Activated CD4-positive, alpha-beta T cell treated with anti-CD3 and anti-CD28 coated beads, Interleukin-2, amount 50 U/mL, for 24 hours (primary cell): ENCODE measurements at places on chromosomes 11 and 22.

DNA sequence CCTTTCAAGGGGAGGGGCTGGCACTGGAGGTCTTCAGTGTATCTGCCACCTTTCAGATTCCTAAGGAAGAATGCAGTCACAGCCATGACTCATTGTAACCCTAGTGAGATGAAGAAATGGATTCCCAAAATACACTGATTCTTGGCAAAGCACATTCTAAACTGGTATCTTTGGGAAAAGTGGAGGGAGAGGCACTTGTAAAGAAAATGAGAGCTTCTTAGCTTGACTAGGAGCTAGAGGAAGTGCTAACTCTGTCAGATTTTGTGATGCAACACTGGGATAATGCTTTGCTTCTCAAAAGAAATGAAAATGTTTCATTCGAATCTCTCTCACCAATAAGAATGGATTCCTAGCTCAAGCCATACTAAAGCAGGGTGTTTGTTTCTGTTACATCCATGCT lies 14.3 kb downstream of the NRIP3 start:
- no peak for DNase-seq

GRCh38 chr22:19149991-19150390 lies at the start of gene GSC2:
Gene GSC2, minus strand, starts transcription at chr22:19150292. Its CDS starts 9 bp downstream, at chr22:19150283.
- no peak for DNase-seq

DNA sequence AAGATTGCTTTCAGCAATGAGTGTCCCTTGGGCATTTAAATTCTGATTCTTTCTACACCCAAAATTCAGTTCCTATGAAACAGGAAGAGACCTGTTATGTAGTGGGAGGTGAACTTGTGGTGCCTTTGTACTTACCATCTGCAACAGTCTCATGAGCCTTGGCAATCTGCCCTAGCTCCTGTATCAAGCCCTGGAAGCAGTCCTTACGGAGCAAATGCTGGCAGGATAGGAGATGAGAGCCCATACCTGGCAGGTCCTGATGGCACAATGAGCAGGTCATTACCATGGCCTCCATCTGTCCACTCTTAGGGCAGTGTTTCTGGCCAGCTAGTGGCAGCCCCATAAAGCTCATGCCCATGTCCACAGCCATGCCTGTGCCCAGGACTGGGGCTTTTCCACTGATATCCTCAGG lies 10.8 kb downstream of the TRIM66 start:
- DNase-seq = no peak

DNA sequence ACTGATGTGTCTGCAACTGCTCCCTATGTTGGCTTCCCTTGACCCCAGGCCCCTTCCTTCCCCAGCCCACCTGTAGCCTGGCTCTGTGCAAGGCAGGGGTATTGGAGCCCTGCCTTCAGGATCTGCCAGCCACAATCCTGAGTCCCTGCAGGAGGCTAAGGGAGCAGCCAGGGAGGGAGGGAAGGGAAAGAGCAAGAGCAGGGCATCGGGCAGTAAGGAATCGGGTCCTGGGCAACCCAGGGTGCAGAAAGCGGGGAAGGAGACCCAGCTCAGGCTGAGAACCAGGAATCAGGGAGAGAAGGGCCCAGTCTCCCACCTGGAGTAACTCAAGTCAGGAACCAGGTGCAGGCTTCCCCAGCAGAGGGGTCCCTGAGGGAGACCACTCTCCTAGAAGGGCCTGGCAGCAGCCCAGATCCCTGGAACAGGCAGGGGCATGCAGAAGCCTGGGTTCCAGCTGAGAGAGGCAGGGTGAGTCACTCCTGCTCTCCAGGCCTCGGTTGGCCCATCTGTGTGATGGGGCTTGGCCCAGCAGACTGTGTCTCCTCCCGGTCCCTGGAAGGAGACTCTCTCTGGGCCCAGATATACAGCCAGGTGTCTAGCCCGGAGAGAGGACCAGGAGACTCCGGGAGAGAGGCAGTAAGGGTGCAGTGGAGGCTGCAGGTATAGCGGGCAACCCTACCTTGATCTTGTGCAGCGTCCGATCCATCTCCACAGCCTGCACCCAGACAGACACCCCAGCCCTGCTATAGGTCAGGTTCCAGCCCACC lies 13.4 kb downstream of the STARD10 start:
- no peak for DNase-seq

GRCh38 chr22:20084547-20085413 lies 4.7 kb downstream of the DGCR8 start:
- DNase-seq = no peak

- DNase-seq = no peak
These were observed 44.0 kb downstream of the FDX1 start for GRCh38 chr11:110473706-110474105.

- no peak for DNase-seq
These were observed 7.6 kb downstream of the TSPAN32 start for GRCh38 chr11:2309251-2310072.

DNA sequence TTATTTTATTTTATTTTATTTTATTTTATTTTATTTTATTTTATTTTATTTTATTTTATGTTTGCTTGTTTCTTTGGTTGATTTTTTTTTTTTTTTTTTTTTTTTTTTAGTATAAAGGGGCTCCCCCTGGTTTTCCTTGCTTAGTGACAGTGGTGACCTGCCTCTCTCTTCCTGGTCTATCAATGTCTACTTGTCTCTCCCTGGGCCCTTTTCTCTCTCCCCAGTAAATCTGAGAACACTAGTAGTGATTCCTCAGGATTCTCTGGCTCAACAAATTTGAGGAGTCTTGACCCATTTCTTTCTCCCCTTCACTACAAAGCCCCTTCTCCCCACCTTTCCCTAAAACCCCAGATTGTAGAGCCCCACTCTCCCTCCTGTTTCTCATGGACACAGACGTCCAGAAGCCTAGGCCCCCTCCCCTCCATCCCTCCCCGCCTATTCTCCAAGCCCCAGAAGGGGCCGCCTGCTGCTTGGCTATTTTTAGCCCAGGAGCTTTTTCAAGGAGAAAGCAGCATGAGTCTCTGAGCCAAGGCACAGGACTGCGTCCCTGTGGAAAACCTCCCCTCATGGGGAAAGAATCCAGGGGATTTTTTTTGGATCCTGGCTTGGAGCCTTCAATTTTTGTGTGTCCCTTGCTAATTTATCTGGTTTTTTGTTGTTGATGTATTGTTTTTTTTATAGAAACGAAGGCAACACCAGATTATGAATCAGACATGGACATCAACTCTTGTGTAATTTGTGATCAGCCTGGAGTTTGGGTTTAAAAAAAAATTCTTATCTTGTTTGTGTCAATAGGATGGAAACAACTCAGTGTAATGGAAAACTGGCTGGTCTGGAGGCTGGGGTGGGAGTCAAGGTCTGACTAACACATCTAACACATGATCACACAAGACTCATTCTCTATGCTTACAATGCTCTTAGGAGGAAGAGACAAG lies 17.5 kb upstream of the ACCSL start:
- no peak for DNase-seq

DNA sequence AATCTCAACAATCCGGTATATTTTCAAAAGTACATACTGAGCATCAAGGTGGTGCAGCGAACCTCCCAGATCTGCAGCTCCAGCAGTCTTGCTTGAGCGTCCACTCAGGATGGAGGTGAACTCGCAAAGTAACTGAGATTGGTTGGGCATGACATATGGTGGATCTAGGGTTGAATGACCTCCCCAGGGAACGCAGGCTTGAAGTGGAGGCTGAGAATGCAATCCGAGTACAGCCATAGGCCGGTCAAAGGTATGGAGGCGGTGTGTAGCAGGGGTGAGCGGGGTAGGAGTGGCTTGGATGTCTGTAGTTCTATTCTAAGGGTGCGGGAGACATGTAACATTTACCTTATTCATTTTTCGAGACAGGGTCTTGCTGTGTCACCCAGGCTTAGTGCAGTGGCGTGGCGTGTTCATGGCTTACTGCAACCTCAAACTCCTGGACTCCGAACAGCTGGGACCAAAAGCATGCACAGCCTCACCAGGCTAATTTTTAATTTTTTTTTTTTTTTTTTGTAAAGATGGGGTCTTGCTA lies 631 bp upstream of the C22orf39 start:
- no peak for DNase-seq

GRCh38 chr11:70059971-70060370 lies 18.1 kb upstream of the ANO1 start:
- no peak for DNase-seq

DNA sequence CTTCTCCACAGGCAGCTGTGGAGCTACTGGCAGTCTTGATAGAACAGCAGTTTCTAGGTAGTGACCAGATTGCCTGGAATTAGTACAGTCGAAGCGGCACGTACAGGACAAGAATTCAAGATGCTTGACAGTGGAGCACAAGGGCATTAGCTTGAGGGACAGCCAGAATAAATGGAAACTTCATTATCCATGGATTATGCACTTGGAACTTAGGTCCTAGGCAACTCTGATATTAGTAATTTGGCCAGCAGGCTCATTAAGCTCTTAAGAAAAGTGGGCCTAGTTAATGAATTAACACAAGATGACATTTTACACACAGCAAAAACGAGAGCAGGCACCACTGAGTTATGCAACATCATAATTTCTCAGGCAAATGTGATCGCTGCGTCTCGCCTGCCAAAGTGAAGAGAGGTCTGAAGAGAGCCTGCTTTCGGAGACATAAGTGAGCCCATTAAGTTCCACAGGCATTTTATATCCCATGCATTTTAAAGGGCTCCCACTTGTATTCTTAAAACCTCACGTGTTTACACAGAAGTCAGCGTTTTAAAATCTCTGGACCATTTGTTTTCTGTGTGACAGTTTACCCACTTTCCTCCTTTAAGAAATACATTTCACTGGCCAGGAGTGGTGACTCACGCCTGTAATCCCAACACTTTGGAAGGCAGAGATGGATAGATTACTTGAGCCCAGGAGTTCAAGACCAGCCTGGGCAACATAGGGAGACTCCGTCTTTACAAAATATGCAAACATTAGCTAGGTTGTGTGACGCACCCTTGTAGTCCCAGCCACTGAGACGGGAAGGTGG lies 66.2 kb downstream of the COMMD9 start:
- DNase-seq = no peak

- DNase-seq = no peak
These were observed 97.5 kb downstream of the GRAMD1B start for GRCh38 chr11:123527526-123527925.

- DNase-seq = no peak
These were observed 29.0 kb downstream of the ELMOD1 start for GRCh38 chr11:107619926-107620325.

DNA sequence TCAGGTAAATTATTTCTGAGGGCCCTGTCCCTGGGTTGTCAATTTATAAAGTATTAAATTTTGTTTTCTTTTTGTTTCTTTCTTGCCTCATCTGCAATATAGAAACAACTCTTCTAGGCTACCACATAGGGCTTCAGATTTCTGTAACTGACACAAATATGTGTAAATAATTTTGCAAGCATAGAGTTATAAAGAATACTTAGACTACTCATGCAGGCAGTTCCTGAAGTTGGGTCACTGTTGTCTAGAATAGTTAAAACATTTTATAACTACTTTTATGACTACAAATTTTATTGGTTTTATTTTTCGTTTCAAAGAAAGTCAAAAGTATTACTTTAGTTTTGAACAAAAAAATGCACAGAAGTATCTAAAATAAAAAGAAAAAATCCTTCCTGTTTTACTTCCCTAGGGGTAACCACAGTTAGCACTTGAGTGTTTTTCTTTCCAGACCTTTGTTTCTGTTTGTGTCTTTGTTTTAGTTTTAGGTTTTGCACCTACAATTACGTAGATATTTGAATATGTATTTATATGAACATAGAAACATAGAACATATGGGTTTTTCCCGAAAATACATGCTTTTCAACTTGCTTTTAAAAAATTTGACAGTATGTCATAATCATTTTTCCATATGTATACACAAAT lies 12.4 kb upstream of the TMEM123 start:
- no peak for DNase-seq

- DNase-seq = no peak
These were observed 530.6 kb upstream of the KIRREL3 start for GRCh38 chr11:127531167-127531566.

DNA sequence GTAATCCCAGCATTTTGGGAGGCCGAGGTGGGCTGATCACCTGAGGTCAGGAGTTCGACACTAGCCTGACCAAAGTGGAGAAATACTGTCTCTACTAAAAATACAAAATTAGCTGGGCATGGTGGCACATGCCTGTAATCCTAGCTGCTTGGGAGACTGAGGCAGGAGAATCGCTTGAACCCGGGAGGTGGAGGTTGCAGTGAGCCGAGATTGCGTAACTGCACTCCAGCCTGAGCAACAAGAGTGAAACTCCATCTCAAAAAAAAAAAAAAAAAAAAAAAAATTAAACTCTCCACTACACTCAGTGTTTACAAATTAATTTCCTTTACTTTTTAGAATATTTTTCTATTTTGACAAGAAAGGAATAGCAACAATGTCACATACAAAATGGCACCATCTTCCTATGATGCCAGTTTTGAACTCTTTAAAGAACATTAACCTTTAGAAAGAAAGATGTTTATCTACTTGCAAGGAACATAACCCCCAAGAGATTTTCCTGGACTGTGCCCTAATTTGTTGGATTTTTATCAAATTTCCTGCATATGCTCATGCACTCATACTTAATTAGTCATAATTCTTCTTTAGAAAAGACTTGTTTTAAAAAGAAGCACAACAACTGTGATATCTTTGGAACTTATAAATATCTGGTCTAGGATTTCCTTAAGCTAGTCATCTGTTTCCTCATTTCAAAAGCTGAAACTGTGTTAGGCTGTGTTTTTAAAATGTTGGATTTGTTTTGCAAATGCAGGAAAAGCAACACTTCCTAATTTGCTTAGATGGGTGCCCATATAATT lies 22.6 kb upstream of the HIPK3 start:
- no peak for DNase-seq

DNA sequence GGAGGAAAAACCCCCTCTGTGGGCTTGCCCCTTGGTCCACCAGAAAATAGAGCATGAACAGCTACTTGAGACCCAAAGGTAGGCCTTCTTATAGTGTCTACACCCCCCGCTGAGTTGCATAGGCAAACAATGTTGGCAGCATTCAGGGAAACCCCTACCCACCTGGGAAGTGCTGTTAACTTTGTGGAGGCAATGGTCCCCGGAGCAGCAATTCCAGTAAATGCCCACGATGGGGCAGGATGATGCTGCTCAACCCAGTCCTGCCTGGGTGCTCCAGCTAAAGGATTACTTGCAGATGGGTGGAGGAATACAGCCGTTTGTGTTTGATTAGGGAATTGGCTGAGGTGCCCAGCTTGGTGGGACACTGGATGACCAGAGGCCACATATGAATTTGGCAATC lies 381.3 kb upstream of the ANO5 start:
- DNase-seq = no peak

GRCh38 chr22:21571679-21572078 lies 4.2 kb downstream of the UBE2L3 start:
- DNase-seq = no peak

GRCh38 chr22:29912605-29913398 lies 29.8 kb downstream of the MTMR3 start:
- no peak for DNase-seq

GRCh38 chr11:126963603-126964363 lies 36.8 kb downstream of the KIRREL3 start:
- DNase-seq = no peak

GRCh38 chr22:19631899-19632667 lies 82.2 kb upstream of the SEPTIN5 start:
- no peak for DNase-seq
